ENCODE measurements at places on chromosomes 6 and 20.

DNA sequence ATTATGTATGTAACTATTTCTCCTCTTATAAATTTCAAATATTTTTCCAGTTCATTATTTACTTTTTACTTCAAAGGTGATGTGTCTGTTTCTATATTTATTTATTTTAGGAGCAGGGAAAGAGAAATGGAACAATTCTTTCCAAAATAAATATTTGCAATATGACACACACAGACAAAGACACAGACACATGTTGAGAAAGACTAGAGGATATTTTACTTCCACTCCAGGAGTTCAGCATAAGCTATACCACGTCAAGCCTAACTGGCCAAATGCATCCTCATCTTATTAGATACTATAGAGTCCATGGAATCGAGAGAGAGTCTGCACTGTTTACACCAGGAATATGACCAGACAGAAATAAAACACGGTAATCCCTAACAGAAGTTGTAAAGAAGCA lies 13.3 kb downstream of the RALGAPA2 start:
- DNase-seq: peak; percentile 64

- peak; percentile 78 for DNase-seq
Measured at GRCh38 chr6:135983718-135984343, 132.3 kb downstream of the PDE7B start.

DNA sequence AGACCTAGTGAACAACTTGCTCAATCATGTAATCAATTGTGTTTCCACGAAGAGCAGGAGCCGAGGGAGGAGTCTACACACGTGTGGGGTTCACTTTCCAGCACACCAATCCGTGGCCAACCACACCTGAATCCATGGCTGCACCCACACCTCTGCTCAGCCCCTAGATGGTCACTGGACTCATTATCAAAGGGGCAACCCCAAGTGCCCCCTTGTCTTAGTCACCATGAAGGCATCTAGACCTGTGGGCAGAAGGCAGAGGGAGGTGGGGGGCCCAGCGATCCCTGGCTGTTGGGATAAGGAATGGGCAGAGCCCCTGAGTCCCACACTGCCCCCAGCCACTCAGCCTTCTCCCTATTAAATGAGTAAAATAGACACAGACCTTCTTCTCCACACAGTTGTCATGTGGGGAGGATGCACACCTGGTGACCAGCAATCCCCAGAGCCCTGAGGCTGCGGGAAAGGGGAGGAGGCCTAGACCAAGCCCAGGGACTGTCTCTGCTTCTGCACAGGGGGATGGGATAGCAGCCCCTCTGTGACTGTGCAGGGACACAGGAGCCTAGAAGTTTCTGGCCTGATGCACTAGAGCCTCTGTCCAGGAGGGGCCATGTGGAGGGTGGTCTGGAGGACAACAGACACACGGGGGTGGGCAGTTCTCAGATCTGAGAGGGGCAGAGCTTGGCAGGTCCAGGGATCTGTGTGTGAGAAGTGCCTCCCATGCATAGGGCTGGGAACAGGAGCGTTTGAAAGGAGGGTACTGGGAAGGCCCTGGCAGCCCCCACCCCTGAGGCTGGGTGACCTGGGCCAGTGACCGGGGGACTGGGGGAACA lies 1.9 kb upstream of the RAET1L start:
- no peak for DNase-seq

DNA sequence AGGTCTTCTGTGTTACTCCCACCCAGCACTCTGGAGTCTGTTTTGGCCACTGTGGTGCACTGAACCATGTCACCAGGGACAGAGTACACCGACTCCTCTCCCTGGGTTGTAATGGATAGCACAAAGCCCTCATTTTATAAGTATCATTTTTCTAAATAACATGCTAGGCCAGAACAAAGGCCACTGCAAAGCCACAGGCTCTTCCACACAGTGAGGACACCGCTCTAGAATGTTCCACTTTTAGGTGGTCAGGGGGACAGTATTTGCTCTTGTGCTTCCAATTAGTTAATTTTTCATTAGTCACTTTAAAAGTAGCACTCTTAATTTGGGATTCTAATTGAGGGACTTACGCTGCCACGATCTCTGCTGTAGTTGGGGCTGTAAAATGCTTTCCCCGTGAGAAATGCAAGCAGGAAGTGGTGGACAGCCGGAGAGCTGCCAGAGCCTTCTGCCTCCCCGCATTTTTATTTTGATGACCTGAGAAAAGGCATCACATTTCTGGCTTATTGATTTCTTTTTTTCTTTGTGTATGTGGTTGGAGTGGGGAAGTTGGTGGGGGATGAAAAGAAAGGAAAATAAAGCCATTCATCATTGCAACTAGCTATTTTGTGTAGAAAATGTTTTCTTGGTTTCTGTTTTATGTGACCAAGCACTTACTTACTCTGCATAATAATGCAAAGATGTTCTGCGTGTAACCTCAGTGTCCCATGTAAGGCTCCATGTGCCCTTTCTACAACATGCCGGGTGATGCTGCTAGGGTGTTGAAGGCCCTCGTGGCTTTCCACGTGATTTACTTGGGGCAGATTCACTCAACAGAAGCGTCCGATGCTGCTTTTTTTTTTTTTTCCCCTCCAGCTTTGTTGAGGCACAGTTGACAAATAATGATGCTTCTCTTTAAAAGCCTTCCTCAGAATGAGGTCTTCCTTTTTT lies 195.9 kb downstream of the SASH1 start:
- DNase-seq: peak; percentile 83

- DNase-seq: no peak
Measured at GRCh38 chr20:50266293-50267040, 75.8 kb downstream of the CEBPB start.

DNA sequence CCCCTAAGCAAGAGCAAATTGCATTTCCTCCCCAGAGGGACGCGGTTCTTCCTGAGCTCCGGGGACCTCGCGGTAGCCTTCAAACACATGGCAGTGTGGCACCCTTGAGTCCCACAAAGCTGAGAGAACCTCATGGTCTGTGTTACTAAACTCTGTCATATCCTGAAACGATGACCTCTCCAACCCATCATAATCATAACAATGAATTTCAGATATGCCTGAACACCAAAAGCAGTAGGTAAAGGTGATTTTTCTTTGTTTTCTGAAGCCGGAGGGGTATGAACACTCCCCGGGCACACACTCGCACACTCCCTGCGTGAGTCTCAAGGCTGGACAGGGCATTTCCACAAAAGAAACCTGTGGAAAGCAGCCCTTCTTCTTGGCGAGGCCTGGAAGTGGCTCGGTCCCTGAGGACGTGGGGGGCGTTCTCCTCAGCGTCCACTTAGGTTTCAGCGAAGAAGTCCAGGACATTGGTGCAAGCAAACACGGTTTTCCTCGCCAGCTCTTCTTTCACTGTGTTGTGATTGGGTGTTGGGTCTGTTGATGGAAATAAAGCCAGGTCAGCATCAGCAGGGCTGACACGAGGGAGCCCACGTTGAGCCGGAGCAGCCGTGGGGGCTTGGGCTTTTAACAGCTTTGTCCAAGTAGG lies 183.4 kb downstream of the ERMARD start:
- DNase-seq: no peak

DNA sequence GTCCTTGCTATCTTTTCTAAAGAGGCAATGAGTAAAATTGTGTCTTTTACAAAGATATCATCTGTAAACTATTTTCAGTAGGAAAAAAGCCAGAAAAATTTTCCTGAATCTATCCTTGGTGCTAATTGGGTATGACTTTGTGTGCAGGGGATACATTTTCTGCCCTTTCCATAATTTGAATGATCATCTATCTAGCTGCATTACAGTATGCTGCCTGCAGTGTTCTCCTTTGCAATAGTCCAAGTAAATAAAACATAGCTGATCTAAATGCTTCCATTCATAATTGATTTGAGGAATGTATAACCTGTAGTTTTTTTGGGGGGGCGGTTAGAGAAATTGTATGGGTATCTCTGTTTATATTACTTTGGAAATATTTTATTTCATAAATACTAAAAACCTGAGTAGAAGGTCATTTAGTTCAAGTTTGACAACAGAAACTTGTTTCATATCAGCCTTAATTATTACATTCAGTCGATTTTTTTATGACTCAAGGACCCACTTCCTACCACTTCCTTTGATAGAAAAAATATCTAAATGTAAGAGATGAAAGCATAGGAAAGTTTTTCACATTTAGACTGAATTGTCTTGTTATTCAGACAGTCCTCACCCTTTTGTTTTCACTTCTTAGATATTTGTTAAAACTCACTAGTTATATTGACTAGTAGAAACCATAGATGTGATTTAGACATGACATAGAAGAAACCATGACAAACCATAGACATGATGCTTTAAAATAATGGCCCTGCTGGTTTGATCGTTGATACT lies 75.3 kb downstream of the AIG1 start:
- no peak for DNase-seq

DNA sequence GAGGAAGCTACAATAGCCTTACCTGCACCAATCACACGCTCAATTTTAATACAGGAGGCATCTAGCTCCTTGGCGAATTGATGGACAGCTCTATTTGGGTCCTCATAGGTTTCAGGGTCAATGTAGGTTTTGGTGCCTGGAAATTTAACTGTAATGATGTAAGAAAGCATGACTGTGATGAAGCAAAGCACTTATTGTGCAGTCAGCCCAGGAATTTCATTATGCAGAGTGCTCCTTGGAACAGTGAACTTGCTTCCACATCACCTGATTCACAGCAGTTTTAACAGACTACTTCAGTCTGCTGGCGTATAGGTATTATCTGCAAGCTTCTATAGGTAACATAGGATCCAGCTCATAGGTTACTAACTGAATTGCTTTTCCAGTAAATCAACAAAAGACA lies 160.0 kb downstream of the EPHA7 start:
- DNase-seq: no peak

GRCh38 chr6:733431-734219 lies 40.7 kb upstream of the EXOC2 start:
- no peak for DNase-seq

GRCh38 chr20:47907031-47907675 lies 121.9 kb upstream of the SULF2 start:
- no peak for DNase-seq

GRCh38 chr20:32231245-32231644 lies 23.6 kb downstream of the POFUT1 start:
- DNase-seq: no peak

- DNase-seq: no peak
Measured at GRCh38 chr6:68122032-68122431, 513.0 kb upstream of the ADGRB3 start.

DNA sequence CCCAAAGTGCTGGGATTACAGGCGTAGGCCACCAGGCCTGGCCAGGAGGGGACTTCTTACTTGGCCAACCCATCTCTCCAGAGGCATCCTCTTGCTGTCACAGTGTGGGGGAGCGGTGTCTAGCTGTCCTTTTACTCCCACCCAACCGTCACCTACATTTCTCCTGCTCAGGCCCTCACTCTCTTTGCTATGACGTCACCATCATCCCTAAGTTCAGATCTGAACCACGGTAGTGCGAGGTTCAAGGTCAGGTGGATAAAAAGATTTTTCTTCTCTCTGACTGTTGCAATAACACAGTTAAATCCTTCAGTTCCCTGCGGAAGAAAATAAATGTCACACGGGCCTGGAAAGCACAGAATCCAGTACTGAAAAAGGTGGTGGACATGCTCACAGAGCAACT lies 7.3 kb upstream of the RAET1L start:
- DNase-seq: no peak

- peak; percentile 51 for DNase-seq
Measured at GRCh38 chr20:34834459-34834893, 9.0 kb upstream of the NCOA6 start.

DNA sequence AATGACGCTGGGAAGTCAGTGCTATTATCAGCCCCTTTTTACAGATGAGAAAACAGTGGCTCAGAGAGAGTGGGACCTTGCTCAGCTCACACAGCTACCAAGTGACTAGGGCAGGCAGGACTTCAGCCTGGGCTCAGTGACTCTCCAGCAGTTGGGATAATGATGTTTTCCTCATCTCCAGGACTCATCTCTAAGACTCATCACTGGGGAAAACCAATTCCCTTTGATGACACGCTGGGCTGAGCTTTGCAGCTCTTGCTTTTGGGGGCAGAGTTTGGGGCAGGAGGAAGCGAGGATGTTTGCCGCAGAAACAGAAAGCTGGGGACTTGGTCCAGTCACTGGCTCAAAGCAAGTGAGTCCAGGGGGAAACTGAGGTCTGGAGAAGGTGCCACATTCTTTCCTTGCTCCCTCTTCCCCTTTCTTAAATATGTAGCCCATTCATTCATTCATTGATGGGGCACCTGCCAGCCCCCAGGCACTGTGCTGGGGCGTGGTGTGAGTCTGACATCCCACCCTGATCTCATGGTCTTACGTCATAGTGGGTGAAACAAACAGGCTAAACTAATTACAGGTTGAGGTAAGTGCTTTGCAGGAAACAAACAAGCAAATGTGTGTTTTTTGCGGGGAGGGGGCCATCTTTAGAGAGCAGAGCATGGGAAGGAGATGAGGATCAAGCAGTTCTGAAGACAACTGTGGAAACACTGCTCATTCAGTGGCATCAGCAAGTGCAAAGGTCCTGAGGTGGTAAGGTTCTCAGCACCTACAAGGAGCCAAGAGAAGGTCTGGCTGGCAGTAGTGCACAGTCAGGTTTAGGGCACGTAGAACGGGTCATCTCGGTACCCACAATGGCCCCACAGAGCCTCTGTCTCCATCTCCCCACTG lies 74.4 kb upstream of the PMEPA1 start:
- DNase-seq: no peak

DNA sequence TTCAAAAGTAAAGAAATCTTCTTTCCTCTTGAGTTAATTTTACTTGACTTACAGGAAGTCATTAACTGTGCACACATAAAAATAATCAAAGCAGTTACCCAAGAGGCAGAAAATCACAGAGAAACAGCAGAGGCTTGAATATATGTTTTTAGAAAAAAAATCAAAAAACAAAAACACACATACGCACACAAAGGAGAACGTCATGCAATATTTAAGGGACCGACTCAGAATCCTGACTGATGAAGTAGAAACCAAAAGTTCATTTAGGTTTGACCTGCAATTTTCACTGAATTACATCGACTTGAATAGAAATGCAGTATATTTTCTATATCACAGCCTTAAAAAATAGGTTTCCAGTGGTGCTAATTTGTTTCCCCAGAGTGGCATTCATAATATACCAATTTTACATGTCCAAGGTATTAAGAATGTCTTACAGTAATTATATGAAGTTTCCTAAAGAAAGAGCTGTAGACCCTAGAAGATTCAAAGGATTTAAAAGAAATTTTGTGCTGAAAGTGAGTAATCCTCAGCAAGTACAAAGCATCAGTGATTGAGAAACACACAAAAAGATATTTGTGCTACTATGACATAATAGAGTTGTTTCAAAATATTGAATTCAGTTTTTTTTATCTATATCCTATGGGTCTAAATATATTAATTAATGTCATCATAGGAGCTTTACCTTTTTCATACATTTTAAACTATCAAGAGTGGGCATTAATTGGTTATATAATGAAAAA lies 358.5 kb upstream of the RUNX2 start:
- peak; percentile 43 for DNase-seq

- peak; percentile 84 for DNase-seq
Measured at GRCh38 chr6:35489995-35490791, 6.7 kb downstream of the TEAD3 start.
